Fibroblast of skin of scalp (primary cell): ENCODE measurements at places on chromosomes 12 and 14.

GRCh38 chr14:103292426-103293374 lies 41.3 kb upstream of the EIF5 start:
- DNase-seq = peak; percentile 64

GRCh38 chr12:2194060-2194459 lies 141.3 kb downstream of the CACNA1C start:
- DNase-seq = no peak

DNA sequence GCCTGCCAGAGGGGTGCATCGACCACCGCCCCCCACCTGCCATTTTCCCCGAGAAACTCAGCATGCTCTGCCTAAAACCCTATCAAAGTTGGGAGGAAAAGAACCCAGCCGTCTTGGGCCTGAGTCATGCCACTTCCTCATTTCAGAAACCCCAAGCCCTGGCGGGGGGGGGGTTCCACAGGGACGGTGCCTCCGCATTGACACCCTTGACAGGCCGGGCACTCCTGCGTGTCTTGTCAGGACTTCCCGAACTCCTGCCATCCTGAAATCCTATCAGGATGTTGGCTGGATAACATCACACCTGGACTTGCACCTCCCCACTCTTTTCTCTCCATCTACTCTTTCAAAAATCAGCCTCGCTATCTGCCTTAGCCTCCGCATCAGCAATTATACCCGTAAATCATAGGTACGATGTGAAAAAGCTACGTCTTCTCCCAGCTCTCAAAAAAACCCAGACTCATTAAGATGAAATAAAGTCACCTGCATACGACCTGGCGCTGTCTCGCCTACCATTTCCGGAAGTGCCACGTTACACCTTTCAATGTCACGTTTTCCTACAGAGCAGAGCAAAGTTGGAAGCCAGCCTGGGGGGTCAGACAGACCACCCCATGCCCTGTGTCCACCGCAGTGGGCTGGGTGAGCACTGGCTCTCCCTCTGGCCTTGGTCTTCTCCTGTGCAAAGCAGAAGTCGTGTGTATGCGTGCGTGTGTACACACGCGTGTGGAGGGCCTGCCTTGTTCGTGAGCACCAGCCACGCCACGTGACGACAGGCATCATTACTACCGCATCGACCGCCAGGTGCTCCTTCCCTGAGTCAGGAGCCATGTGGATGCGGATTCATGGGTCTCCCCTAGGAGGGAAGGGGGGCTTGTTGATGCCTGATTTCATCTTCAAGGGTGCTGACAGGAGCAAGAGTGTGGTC lies 96.7 kb downstream of the RFLNA start:
- DNase-seq = peak; percentile 63

DNA sequence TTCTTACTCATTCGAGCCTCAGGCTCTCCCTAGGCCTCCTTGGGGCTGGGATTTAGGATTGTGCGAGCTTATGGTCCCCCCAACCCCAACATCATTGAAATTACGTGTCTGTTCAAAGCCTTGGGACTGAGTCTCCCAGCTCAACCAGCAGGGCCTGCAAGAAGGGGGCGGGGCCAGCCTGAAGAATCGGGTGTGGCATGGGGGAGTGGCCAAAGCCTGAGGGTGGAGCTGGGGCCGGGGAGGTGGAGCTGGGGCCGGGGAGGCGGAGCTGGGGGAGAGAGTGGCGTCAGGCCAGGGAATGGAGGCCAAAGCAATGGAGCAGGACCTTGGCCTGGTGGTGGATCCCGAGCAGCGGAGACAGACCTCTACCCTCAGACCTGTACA lies 24.3 kb upstream of the HSPB8 start:
- no peak for DNase-seq

GRCh38 chr12:89384050-89384758 lies 31.9 kb upstream of the DUSP6 start:
- peak; percentile 76 for DNase-seq

- peak; percentile 18 for DNase-seq
These were observed at the start of gene LRRC43 for GRCh38 chr12:122182887-122183587. LRRC43 (plus strand) TSS chr12:122183123; CDS start chr12:122183145, 22 bp downstream.

DNA sequence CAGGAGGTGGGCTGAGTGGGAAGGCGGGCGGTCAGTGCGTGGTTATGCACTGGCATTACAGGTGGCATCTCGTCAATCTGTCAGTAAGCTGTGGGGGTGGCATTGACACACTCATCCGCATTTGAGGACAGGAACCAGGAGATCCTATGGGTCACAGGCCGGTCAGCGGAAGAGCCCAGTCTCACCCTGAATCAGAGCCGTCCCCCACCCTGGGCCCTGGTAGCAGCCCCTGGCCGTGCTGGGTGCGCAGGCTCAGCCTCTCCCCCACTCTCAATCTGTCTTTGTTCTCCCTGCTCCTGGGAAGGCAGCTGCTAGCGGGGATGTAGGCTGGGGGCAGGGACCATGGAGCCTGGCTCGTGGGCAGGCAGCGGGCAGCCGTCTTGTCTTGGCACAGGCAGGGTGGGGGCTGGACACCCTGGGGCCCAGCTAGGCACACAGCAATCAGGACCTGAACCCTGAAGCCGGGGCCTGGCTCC lies 5.1 kb downstream of the INF2 start:
- no peak for DNase-seq

DNA sequence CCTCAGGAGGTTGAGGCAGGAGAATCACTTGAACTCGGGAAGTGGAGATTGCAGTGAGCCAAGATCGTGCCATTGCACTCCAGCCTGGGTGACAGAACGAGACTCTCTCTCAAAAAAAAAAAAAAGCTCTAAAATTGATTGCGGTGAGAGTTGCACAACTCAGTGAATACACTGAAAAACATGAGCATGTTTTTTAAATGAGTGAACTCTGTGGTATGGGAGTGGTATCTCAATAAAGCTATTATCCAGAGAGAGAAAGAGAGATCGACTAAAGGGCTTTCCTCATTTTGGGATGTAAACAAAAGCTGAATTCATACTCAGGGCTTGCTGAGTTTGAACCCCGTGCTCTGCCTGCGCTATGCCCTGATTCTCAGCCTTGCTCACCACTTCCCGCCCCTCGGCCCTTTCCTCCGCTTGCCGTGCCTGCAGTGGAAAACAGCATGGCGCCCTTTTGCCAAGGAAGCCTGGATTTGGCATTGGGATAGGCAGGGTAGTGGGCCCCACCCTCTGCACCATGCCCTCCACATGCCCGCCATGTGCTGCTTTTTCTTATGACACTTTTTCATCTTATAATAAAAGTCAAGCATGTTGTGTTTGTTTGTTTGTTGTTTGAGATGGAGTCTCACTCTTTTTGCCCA lies 102.5 kb downstream of the LGMN start:
- peak; percentile 92 for DNase-seq

- DNase-seq = no peak
These were observed 26.7 kb downstream of the C14orf132 start for GRCh38 chr14:96065661-96066459.

DNA sequence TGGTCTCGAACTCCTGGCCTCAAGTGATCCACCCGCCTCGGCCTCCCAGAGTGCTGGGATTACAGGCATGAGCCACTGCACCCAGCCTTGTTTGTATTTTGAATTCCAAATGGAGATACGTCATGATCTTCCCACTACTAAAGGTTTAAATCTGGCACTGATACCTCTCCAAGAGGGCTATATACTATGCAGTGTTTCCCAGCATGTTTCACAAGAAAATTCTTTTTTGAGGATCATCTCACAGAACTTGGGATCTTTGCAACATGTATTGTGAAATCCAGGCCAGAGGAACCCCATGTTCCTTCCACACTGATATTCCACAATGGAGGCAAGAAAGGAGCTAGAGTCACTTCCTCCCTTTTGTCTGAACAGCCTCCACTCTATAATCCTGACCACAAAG lies 112.7 kb downstream of the NT5DC3 start:
- DNase-seq = peak; percentile 17

DNA sequence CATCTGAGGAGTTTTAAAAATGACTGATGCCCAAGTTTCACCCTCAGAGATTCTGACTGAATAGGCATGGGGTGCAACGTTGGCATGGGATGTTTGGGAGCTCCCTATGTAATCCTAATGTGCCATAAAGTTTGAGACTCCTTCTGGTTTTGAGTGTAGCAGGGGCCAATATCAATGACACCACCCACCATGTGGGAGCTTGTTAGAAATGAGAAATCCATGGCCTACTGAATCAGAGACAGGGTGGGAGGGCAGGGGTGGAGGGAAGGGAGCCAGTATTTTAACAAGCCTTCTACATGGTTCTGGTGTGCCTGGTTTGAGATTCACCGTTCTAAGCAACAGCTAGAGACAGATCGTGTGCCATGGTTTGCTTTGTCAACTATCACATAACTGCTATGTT lies 46.1 kb downstream of the VCPKMT start:
- DNase-seq = no peak

DNA sequence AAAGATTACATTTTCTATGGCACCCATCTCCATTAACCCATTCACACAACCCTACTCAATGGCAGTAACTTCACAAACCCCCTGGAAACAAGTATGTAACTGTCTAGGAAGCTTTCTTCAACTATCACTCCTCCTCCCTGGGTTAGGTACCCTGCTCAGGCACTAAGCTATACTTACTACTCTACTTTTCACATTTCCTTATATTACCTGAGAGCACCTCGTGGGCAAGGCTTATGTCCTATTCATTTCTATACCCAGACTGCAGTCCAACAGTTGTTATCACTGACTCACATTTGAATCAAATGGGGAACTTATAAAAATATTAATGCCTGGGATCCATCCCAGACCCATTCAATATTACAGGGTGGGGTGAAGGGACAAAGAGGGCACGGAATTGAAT lies 4.6 kb downstream of the PAWR start:
- DNase-seq = no peak

- no peak for DNase-seq
These were observed 26.2 kb downstream of the SLC4A8 start for GRCh38 chr12:51450806-51451205.

- DNase-seq = no peak
These were observed 10.4 kb downstream of the PTGES3 start for GRCh38 chr12:56677680-56678079.

DNA sequence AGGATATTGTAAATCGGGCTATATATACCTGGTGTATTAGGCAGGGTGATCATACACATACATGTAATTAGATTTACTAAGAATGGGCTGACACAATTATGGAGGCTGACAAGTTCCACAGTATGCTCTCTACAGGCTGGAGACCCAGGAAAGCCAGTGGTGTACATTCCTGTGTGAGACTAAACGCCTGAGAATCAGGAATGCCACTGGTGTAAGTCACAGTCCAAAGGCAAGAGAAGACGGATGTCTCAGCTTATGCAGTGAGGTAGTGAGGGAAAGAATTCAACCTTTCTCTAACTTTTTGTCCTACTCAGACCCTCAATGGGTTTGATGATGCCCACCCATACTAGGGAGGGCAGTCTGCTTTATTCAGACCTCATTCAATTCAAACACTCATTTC lies 57.1 kb downstream of the METTL25 start:
- peak; percentile 27 for DNase-seq

DNA sequence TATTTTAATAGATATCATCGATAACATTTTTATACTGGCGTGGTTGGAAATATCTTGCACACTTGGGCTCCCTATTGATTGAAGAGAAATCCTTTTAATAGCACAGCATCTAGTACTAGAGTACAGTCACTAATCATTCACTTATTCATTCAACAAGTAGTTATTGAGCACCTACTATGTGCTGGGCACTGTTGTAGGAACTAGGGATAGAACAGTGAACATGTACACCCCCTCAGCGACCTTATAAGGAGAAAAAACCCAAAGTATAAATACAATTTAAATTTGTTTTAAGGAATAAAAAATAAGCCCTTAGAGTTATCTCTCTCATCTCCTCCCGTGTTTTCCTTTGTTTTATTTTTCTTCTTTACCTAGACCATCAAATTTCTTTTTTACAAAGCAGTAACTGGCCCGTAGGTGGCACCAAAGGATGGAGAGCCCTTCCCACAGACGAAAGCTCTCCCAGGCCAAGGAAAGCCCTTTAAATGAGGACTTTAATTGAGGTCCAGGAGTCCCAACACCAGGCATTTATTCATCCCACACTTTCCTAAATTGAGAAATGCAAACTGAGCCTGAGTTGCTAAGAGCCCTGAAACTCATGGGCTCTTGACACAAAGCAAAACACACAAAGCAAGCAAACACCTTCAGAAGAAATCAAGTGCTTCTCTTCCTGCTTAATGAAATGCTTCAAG lies 29.0 kb downstream of the PEBP1 start:
- DNase-seq = peak; percentile 27

- DNase-seq = peak; percentile 15
These were observed 385.4 kb upstream of the TMEM132C start for GRCh38 chr12:127881371-127882140.

DNA sequence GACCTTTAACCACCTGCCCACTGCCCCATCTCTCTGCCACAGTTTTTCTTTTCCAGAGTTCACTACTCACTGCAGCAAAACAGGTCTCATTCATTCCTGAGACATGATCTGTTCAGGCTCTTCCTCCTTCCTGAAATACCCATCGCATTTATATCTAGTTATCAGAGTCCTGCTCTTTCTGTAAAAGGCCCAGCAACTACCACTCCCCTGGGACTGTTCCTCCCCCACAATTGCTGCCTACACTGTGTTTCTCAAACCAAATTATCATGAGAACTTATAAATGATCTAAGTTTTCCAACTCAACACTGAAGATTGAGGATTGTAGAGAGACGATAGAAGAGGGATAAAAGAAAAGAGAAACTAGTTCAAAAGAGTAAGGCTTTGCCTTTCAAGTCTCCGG lies 40.8 kb upstream of the EPS8 start:
- peak; percentile 82 for DNase-seq

GRCh38 chr12:42508913-42509460 lies 80.6 kb downstream of the PRICKLE1 start:
- no peak for DNase-seq
